ENCODE measurements at places on chromosomes 5 and 9. TPM values are rescaled to one million over a fixed set of nuclear protein-coding genes. Genes with fewer than 3 reads are reported as not detected.

ST8SIA4 gene
- 6.8 TPM for polyA plus RNA-seq

DNA sequence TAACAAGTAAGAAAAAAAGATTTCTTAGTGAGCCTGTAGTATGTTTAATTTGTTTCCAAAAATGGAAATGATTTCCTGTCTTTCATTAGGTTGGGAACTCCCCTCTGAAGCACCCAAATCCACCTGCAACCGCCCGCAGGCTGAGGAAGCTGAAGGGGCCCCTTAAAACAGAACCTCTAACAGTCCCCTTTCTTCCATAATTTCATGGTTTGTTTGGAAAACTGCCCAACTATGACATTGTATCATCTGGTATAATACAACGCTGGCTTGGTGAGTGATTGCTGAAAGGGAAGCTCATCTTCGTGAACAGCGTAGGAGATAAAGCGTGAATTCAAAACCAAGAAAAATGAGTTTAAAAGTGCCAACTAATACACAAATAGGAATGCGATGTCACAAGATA is 215.5 kb downstream of the FSTL4 start:
- DNase-seq: no peak

DNA sequence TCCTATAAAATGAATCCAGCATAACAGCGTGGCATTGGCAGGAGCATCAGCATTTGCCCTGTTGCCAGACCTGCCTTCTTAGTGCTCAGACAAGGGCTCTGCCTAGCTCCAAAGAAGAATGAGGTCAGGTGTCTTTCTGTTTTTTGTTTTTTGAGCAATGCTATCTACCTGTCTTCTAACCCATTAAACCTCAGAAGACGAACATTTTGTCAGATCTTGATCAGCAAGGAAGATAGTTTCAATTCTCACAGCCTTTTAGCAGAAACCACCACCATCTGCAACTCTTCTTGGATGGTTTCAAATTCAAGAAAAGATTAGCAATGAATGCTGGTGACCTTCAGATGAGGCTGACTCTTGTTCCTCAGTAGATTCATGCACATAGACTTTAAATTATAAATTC is 103.5 kb upstream of the IQGAP2 start:
- DNase-seq: no peak

DNA sequence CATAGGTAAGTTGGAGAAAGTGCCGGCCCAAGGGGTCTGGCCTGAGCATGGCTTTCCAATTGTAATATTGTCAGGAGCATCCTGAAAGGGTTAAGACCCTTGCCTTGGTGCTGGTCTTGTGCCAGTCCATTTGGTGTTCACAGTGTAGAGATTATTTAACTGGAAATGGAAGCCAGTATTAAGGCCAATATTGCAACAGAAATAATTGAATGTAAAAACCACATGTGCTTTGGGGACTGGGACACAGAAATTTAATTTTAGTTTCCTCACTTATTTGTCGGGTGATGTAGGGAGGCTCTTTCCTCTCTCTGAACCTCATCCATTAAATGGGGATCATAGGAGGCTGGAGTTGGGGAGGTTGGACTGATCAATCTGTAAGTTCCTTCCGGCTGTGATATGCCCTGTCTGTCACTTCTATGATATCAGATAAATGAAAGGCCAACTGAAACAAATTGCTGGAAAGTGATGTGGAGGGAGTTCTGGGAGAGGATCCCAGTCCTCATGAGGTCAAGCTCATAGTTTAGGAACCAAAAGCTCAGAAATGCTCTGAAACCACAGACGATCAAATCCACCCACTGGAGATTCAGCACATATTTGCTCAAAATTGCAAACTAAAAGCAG is 54.8 kb upstream of the COL15A1 start:
- no peak for DNase-seq

- DNase-seq: no peak
Observed at GRCh38 chr5:157670662-157671591, at the start of gene C5orf52. Gene C5orf52, plus strand, starts transcription at chr5:157671533. Its CDS starts 82 bp downstream, at chr5:157671615.

ZFP37 gene
- 0.88 TPM for polyA plus RNA-seq

- DNase-seq: peak; percentile 49
Observed at GRCh38 chr9:4297786-4298254, 2.0 kb downstream of the GLIS3 start.

GRCh38 chr9:114431003-114431402 is 43.2 kb upstream of the AKNA start:
- DNase-seq: no peak

CDC26 gene
- polyA plus RNA-seq: 193 TPM

DDX4 gene
- not detected for polyA plus RNA-seq

ZSWIM6 gene
- polyA plus RNA-seq: 0.59 TPM

RANBP3L gene
- not detected for polyA plus RNA-seq

DNA sequence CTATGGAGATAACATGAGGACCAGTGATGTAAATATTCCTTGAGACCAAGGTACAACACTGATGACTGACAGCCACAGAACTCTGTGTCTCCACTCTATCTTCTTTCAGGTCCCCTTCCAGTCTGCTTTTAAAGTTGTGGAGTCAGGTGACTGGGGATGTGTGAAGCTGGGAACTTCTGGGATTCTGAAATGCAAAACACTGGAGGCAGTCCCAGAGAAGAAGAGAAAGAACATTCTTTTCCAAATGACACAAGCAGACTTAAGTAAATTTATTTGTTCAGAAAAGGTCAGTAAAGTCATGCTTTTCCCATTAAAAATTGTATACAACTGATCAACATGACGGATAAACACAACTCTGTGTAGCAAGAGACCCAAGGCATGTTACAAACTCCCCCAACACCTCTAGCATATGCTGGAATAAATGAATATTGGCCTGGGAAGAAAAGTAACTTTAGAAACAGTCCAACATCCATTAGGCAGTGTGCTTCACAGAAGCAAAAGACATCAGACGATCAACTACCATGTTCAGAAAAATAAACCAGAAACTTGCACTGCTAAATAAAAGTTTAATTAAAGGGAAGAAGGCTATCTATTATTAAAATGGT is 92.4 kb upstream of the IFNK start:
- DNase-seq: no peak

- no peak for DNase-seq
Observed at GRCh38 chr5:1119312-1119831, 7.5 kb upstream of the SLC12A7 start.

KCNN2 gene
- polyA plus RNA-seq: not detected

DNA sequence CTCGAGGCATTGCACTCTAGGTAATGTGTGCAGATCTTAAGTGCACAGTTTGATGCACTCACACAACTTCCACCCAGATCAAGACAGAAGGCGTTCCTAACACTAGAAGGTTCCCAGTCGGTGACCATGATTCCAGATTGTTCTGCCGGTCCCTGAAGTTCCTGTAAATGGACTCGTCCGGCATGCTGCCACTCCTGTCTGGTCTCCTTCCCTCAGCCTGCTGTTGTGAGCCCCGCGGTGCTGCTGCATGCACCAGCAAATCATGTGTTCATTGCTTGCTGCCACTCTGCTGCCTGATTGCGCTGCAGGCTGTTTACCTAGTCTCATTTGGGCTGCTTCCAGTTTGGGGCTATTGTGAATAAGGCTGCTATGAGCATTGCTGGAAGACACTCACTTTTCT is 11.5 kb downstream of the STKLD1 start:
- no peak for DNase-seq

- DNase-seq: no peak
Observed at GRCh38 chr5:178675922-178676321, 49.1 kb upstream of the CLK4 start.

DNA sequence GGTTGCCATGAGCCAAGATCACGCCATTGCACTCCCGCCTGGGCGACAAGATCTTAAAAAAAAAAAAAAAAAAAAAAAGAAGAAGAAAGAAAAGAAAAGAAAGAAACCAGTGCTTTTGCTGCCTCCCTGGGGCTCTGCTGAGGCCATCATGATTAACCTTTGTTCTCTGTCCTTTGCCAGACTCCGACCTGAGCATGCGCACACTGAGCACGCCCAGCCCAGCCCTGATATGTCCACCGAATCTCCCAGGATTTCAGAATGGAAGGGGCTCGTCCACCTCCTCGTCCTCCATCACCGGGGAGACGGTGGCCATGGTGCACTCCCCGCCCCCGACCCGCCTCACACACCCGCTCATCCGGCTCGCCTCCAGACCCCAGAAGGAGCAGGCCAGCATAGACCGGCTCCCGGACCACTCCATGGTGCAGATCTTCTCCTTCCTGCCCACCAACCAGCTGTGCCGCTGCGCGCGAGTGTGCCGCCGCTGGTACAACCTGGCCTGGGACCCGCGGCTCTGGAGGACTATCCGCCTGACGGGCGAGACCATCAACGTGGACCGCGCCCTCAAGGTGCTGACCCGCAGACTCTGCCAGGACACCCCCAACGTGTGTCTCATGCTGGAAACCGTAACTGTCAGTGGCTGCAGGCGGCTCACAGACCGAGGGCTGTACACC is 251.7 kb downstream of the MARCHF11 start:
- DNase-seq: no peak

GRCh38 chr5:157245476-157245875 is 20.4 kb upstream of the CYFIP2 start:
- DNase-seq: no peak

DNA sequence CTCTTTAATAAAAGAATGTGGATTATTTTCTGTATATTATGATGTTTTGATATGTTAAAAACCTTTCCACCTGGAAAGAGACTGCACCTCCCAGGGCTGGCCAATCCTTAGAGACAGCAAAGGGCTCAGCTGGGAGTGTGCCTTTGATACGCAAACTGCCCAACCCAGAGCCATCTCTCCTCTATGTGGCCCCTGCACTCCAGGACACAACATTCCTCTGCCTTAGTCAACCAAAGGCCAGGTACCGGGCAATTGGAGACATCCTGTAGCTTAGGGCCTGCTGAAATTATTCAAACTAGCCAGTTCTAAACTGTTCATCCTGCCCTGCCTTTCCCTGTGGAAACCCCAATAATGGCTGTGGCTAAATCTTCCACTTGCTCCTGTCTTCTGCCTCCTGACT is 5.0 kb upstream of the HSPB3 start:
- DNase-seq: no peak

DNA sequence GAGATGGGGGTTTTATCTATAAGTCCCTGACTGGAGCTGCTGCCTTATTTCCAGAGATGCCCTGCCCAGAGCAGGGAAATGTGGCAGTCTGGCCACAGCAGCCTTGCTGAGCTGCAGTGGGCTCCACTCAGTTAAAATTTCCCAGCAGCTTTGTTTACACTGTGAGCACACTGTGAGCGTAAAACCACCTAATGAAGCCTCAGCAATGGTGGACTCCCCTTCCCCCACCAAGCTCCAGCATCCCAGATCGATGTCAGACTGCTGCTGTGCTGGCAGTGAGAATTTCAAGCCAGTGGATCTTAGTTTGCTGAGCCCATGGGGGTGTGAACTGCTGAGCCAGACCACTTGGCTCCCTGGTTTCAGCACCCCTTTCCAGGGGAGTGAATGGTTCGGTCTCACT is 208.7 kb upstream of the RAI14 start:
- DNase-seq: no peak

GRCh38 chr9:128203707-128204551 is 750 bp downstream of the DNM1 start:
- no peak for DNase-seq

GRCh38 chr5:132686193-132686592 is 12.4 kb downstream of the IL4 start:
- DNase-seq: no peak

DNA sequence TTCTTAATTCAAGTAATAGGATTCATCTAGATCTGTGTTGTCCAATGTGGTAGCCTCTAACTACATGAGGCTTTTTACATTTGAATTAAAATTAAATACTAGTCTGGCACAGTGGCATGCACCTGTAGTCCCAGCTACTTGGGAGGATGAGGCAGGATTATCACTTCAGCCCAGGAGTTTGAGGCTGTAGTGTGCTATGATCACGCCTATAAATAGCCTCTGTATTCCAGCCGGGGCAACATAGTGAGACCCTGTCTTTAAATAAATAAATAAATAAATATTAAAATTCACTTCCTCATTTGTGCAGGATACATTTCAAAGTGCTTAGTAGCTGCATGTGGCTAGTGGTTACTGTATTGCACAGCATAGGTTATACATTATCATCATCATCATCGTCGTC is 91.8 kb downstream of the UBE2R2 start:
- DNase-seq: no peak

GRCh38 chr5:127513408-127513970 is 4.0 kb upstream of the PRRC1 start:
- DNase-seq: no peak

GRCh38 chr9:130443840-130444492 is 795 bp upstream of the ASS1 start:
- DNase-seq: no peak

GRCh38 chr5:53924392-53924791 is 364.0 kb downstream of the NDUFS4 start:
- no peak for DNase-seq

DNA sequence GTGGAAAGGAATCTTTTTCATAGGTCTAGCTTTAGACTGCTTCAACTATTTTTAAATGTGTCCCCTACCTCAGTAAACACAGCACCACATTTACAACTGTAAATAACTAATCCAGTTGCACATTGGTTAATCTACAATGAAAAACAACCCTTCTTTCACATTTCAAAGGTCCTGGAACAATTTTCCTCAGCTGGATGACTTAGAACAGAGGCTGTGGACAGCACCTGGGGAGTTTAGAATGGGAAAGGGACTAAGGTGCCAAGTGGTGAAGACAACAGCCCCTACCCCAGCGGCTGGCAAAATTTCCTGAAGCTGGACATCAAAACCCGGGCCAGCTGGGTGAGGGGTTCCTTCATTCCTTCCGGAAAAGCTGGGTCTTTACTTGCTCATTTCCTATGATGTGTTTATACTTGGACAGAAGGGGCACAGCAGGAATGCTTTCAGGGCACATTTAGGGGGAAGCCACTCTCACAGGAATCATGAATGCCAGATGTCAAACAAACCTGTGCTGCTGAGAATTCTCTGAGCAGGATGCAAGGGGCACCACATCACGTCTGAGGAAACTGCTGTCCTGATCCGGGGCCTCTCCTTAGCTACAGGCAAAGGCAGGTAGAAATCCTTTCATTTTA is 158.3 kb downstream of the NR2F1-AS1 start:
- no peak for DNase-seq

DNA sequence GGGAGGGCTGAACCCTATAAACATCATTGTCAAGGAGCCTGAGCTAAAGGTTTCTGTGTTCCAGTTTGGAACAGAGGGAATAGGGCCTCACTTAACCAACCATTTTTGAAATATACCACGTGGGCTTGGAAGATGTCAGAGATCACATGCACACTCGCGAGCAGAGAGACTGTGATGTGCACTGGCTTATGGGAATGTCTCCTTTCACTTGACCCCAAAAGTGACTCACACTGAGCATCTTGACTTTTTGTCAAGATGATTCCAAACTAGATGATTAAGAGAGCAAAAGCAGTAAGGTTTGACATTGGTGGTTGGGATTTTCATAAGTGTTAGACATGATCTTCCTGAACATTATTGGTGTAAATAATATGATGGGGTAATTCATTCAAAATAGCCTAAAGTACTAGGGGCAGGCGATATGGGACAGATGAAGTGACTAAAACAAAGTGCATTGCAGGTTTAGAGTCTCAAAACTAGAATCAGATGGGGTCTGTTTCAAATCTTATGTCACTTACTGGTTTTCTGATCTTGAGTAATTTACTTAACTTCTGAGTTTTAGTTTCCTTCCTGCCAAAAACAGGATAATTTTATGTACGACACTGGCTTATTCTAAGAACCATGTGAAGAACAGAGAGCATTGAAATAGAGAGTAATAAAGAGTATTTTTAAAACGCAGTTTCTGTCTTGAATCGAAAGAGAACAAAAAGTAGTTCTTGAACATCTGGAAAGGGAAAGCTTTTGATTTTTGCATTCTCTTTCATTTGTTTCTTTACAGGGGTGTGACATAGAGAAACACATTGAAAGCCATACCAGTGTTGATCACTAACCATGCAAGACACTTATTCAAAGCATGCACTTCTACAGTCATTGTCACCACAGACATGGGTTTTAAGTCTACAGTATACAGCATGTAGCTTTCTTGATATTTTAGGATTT is 383.0 kb downstream of the DIRAS2 start:
- DNase-seq: no peak
